ENCODE measurements at places on chromosomes 12 and 14. TPM values are rescaled to one million over a fixed set of nuclear protein-coding genes. Genes with fewer than 3 reads are reported as not detected.

DNA sequence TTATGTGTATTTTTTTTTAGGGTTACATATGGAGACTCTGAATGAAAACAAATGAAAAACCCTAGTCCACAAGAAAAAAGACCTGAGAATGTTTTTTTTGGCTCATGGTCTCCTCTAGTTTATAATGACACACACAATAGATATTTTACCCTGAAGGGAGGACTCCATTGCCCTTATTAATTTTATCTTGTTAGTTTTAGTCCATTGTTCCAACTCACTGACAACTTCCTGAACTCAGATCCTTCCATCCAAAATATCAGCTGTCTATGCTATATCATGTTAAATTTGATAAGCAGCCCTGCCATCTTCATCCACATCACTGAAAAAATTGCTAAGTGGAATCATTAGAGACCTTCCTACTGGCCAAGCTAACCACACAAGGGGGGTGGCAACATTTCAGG is 232.1 kb downstream of the MON2 start:
- no peak for DNase-seq

- DNase-seq: peak; percentile 78
These were observed 134.1 kb downstream of the TPH2 start for GRCh38 chr12:72072592-72073212.

- no peak for DNase-seq
These were observed 9.0 kb upstream of the FKBP11 start for GRCh38 chr12:48934312-48934706.

- no peak for DNase-seq
These were observed 47.9 kb upstream of the ATF7IP start for GRCh38 chr12:14317362-14318146.

GRCh38 chr14:77761205-77761931 is 412 bp upstream of the SNW1 start:
- no peak for DNase-seq

DNA sequence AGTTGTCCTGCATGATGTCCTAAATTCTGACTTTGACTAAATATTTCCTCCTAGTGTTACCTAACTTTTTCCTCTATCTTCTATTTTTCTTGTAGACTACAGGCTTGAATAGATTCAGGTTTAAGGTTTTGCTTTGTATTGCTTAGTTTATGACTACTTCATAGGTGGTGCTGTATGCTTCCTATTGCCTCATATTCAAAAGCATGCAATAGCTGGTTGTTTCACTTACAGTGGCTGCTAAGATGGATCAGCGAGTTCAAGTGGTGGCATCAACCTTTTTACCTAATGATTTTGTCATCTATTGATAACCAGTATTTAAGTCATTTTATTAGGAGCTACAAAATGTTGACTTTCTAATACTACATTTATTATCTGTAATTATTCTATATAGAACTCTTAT is 36.3 kb upstream of the BICD1 start:
- DNase-seq: no peak

Gene TGM1
- total RNA-seq: 9.4 TPM

Gene ZNF891
- 9.1 TPM for total RNA-seq

Gene BDKRB1
- 16.6 TPM for total RNA-seq

Gene CSRP2
- total RNA-seq: 195 TPM

Gene GRIP1
- 20.5 TPM for total RNA-seq
